ENCODE measurements at places on chromosomes 3 and 15.

DNA sequence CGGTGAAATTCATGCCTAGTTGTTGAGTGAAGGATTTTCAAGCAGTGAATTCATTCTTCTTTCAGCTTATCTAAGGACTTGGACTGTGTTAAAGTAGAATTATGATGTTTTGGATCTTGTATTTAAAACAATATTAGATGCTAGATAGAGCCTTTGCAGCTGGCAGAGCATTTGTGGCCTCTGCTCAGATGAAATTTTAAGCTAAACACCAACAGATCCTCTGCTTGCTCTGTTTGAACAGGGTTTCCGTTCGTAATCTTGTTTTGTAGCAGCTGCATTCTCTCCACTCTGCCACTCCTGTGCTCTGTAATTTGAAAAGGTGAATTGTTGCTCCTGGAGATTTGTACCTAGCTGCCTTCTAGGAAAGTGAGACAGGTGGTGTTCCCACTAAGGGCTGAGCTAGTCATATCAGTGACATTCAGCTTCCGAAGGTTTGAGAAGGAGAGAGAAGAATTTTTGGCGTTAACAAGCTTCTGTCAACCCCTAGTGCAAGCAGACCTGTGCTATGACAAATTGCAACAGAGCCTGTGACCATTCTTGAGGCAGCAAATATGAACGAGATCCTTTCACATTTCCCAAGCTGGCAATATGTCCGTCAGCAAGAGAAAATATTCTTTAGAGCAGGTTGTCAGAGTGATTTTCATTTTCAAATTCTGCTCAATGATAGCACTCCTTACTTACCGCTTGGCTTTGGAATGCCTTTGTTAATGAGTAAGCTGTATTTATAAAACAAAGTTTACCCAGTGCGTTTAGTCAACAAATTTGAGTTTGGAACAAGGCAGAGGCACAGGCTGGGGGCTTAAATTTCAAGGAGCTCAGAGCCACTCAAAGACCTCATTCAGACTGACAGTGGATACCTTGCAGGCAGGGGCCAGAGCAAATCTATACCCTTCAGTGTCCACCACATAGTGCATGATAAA, 5.3 kb downstream of the CHST2 start:
- no peak for DNase-seq

DNA sequence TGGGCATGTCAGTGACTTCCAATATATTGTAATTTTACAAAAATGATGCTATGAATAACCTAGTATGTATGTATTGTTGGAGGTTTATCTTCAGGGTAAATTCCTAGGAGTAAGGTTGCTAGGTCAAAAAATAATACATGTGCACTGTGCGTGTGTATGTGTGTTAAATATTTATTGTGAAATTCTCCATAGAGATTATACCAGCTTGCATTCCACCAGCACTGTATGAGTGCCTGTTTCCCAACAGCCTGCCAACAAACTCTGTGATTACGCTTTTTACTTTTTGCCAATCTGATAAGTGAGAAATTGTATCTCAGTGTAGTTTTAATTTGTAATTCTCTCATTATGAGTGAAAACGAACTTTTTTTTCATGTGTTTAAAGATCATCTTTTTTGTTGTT, 12.6 kb upstream of the IGF2BP2 start:
- DNase-seq: no peak

GRCh38 chr15:93087825-93088199, 1.2 kb downstream of the RGMA start:
- peak; percentile 87 for DNase-seq

DNA sequence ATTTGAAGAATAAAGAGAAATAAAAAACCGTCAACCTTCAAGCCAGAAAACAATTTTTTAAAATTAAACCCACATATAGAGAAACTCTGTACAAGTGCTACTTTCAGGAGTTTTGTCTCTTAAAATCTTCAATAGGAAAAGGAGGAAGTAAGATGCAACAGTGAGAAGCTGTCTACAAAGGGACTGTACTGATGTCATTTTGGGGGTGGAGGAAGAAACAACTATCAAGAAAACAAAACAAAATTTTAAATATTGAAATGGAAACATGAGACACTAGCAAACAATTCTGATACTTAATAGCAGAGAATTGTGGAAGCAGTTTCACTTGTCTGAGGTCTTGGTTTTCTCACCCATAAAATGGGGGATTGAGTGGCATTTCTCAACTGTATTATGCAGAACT, 84.4 kb downstream of the SLMAP start:
- no peak for DNase-seq

GRCh38 chr3:9416139-9416780, 18.8 kb downstream of the SETD5 start:
- no peak for DNase-seq

- no peak for DNase-seq
Measured at GRCh38 chr3:128207951-128208350, 54.7 kb downstream of the EEFSEC start.

- DNase-seq: no peak
Measured at GRCh38 chr3:16378920-16379319, 113.9 kb downstream of the OXNAD1 start.

DNA sequence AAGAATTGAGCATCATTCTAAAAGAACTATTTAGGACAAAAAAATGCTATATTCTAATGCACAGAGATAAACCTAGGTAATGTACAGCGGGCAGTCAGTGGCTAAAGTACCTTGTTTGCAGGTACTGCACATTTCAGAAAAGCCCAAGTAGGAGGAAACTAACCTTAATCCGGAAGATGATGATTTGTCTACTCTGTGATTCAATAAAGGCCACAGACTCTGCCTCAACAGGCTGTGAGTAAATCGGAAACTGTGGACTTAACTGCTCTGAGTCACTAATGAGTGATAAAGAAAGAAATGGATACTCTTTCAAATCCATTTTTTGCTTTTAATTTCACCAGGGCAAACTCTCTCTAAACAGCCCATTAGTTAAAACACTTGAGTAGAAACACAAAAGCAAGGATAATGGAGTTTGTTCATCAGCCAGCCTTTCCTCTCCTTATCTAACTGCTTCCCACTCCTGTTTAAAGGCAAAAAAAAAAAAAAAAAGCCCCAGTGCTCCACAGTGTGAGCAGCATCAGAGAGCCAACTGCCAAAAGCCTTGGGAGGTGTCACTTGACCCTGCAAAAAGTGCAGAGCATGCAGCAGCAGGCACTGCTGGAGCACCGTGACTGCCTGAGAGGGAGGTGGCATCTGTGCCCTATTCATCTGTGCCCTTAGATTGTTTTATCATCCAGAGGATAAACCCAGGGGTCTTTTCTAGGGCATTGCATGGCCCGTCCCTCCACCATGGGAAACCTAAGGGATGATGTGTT, 187.7 kb downstream of the SATB1 start:
- no peak for DNase-seq

- no peak for DNase-seq
Measured at GRCh38 chr3:159751752-159752151, 236.9 kb upstream of the IL12A start.

GRCh38 chr3:73719413-73719851, 94.7 kb upstream of the PDZRN3 start:
- DNase-seq: no peak

GRCh38 chr3:162217647-162218046, 721.0 kb downstream of the OTOL1 start:
- no peak for DNase-seq

GRCh38 chr15:81000144-81000623, 539 bp upstream of the TLNRD1 start:
- DNase-seq: no peak

- DNase-seq: no peak
Measured at GRCh38 chr15:69893863-69894262, 203.9 kb downstream of the TLE3 start.

Data from Karpas-422 (cell line).